ENCODE measurements at places on chromosomes 1 and 21.

DNA sequence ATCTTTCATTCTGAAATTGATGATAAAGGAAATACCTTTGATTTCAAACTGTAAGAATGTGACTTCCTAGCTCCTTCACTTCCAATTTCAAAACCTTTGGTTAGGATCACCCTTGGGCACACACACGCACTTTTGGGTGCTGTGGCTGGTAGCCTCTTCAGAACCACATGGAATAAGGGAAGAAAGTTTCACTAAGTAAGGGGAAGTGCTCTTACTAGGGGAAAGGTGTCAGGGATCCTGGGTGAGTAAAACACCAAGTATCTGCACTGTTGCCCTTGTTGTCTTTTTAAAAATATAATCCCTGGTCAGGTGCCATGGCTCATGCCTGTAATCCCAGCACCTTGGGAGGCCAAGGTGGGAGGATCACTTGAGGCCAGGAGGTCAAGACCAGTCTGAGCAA, 132.4 kb downstream of the SDCCAG8 start:
- DNase-seq = no peak

DNA sequence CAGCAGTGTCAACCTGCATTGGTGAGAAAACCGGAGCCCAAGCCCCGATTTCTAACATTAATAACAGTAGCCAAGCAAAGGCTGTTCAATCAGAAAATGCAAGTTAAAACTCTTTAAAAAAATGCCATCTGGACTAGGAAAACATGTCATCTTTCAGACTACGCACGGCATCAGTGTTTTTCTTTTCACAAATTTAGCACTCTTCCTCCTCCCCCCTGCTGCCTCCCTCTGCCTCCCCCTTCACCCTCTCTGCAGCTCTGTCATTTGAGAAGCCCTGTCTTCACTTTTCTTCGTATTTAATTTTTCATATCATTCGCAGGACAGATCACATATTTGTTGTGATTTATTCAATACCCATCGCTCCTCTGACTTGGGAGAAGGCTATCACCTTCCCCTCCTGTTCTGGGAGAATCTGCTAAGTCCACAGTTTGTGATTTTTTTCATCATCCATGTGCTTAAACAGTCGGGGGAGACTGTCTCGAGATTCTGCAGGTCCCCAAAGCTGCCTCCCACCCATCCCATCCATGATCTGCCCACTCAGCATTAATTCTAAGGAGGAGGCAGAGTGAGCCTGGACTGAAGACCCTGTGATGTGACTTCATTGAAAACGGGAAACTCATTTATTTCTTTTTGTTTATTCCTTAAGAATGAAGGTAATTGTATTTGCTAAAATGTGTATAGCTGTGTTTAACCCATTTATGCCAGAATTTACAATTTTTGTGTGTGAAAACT, 84.8 kb downstream of the PROX1 start:
- DNase-seq = no peak

DNA sequence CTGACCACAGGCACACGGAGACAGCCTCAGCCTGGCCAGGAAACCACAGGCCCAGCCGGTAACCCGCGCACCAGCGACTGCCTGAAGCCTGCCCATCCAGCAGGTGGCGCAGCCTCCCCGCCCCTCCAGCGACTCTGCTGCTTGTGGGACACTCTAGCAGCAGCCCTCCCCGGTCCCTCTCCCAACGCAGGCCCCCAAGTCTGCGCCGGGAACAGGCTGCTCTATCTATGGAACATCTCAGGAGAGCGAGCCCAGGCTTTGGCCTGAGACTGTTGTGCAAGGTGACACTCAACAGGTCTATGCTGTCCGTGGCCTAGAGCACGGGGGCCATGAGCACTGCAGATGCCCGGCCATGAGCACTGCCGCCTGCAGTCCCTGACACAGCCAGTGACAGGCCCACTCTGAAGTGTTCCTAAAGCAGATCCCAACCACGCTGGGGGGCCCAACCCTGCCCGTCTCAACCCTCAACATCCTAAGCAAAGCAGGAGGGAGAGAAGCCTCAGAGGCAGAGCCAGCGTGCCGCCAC, 28.4 kb downstream of the WDR4 start:
- DNase-seq = peak; percentile 92

DNA sequence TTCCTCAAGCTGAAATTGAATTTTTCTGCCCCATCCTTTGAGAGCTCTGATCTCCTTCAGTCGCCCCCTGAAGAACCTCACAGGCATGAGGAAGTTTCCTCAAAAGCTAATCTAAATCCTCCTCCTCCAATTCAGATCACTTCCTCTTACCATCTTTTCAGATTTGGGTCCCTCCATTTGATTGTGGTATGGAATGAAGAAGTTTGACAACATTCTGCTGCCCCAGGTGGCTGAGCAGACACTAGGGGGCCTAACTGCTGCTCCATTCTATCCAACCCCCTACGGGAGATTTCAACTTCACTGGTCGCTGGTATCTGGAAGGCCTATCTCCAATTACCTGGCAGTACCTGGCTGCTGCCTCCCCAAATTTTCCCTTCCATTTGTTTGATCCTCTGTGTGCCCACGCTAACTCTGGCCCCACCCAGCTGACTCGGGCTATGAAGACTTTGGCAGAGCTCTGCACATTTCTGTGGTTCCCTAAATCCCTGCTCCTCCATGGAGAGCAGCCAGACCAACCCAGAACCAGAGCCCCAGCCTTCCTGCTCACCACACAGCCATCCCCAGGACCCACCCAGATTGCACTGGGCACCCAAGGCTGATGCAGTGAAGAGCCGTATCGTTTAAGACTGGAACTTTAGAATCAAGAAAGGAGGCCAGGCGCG, 7.8 kb downstream of the IRF6 start:
- DNase-seq = peak; percentile 22

DNA sequence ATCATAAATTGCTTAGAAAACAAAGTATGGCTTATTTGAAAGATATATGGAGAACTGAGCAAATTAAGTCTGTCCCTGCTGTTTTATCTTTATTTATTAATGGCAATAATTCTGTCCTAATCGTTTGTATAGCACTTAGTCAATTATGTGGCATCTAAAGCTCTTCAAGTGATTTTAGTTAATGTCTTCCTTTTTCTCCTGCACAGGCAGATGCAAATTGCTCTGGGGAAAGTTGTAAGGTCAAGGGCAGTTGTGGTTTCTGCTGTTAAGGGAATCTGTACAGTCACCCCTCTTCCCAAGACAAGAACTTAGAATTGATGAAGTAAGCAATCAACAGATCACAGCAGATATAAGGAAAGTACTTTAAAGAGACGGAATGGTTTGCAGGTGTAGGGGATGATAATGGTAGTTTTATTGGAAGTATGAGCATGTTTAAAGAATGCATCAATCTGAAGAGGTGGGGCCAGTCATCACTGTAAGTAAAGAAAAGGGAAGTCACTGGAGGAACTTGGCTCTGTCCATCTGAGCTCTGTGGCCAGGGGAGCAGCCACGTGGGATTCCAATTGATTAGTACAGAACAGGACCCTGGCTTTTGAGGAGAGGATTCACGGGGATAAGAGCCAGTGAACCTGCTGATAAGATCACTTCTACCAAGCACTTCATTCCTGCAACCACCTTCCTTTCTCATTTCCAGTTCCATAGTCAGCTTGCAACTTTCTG, 116.0 kb upstream of the KCNJ6 start:
- DNase-seq = no peak

DNA sequence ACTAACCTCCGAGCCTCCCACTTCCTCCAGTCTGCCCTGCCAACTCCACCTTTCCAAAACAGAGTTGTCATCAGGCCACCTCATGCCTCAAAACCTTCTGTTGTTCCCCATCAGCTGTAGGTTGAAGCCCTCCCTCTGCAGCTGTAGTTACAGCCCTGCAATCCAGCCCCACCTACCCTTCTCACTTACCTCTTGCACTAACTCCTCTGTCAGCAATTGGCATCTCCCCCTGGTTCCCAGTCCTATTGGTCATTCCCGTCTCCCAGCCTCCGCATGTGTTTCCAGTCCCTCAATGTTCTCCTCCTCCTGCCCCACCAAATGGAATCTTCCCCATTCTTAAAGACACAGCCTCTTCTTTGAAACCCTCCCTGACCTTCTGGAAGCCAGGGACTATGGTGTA, 100.1 kb upstream of the GCLM start:
- no peak for DNase-seq

- no peak for DNase-seq
Measured at GRCh38 chr1:13702425-13703127, 2.6 kb downstream of the PRDM2 start.

DNA sequence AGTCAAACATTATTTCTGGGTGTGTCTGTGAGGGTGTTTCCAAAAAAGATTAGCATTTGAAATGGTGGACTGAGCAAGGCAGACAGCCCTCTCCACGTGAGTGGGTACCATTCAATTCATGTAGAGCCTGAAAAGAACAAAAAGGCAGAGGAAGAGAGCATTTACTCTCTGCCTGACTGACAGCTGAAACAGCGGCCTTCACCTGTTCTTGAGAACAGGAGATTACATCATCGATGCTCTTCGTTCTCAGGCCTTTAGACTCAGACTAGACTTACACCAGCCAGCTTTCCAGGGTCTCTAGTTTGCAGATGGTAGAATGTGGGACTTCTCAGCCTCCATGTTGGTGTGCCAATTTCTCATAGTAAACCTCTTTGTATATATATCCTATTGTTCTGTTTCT, 302.3 kb downstream of the BACH1 start:
- DNase-seq = no peak

Data from iPS-NIHi11 (cell line).